ENCODE measurements at places on chromosomes 5 and 9.

- peak; percentile 81 for DNase-seq
Observed at GRCh38 chr5:36371366-36371765, 69.7 kb upstream of the RANBP3L start.

GRCh38 chr5:110072651-110073050 lies 382.9 kb downstream of the MAN2A1 start:
- DNase-seq = no peak

DNA sequence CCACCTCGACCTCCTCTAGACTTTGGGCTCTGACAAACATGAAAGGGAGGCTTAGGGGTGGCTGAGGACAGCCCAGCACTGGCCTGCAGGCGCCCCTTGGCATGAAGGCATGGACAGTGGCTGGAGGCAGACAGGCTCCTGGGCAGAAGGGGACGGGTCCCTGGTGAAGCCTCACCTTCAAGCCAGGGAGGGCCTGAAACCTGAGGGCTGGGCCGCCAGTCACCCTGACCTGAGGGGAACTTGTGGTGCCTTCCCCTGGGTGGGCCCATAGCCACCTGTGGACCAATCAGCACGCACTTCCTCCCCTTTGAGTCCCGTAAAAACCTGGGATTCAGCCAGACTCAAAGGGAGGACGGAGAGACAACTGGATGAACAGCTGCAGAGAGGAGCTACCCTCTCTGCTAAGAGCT lies 90.4 kb upstream of the PUM3 start:
- no peak for DNase-seq

DNA sequence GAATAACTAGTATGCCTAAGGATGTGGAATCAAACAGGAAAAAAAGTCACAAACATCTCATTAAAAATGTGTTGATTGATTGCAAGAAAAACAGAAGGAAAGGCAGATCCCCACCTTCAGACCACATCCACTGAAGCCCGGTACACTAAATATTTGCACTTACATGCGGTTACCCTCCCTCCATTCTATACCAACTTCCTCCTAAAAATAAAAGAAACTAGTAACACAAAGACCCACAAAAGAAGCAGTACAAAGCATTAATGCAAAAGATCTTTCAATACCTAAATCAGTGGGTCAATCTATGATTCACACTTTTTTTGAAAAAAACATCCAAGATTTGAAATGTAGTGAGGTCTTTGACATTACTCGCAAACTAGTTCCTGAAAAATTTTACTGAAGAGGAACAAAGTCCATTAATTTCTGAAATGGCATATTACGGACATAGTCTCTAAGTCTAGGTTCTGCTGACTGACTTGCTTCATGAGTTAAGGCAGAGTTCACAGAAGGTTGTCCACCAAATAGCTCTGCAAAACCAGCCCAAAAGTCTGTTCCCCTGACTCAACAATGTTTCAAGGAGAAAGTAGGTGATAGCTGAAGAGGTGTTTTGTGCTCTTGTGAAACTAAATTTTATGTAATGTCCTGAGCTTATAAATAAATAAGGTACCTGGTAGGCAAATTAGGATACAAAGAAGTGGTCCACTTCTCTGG lies 100.7 kb downstream of the PAM start:
- DNase-seq = no peak

DNA sequence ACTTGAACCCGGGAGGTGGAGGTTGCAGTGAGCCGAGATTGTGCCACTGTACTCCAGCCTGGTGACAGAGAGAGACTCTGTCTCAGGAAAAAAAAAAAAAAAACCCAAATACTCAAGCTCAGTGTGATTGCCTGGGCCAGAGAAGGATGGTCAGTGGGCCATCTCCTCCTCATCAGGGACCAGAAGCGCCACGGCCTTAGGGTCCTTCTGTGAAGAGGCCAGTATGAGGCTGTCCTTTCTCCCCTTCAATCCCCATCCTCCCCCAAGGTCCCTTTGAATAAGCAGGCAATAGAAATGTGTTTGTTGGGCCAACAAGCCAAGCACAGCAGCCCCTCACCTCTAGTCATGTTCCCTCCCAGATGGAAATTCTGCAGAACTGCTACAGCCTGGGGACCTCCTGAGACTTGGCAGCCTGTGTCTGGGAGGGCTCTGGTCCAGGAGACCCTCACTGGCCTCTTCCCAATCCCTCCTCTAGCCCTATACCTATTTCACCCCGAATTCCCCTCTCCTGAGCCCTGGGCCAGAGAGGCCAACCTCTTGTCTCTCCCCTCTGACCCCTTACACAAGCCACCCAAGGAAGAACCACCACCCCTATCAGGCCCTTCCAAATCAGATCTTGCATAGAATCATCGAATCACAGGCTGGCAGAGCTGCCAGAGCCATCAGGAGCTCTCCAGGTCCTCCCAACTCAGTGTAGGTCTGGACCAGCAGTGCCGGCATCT lies 1.0 kb downstream of the CSF1R start:
- no peak for DNase-seq

DNA sequence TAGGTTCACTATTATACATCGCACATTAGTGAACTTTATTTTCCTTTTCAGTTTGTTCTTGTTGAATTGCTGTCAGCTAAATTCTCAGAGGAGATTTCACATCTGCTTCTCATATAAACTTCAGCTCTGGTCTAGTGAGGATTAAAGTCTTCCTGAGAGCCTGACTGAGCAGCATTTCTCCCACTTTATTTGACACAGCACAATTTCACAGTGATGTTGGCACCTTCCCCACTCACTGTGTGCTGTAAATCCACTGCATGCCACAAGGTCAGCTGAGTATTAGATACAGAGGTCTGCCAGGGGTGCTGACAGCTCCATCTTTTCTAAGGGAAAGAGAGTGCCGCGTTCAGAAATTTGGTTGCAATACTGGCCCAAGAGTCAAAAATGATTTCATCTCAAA lies 567.4 kb downstream of the PRR16 start:
- DNase-seq = no peak

- DNase-seq = no peak
Observed at GRCh38 chr9:94819161-94819687, 92.7 kb downstream of the AOPEP start.

GRCh38 chr5:20300110-20300509 lies 312.1 kb upstream of the CDH18 start:
- no peak for DNase-seq

- peak; percentile 62 for DNase-seq
Observed at GRCh38 chr5:25006734-25007133, 362.0 kb upstream of the CDH10 start.

GRCh38 chr5:180140079-180140554 lies 68.6 kb upstream of the RNF130 start:
- DNase-seq = no peak

- DNase-seq = peak; percentile 88
Observed at GRCh38 chr9:81245254-81245956, 443.9 kb downstream of the TLE1 start.

- DNase-seq = no peak
Observed at GRCh38 chr9:30519756-30520155, 1864.7 kb upstream of the ACO1 start.

DNA sequence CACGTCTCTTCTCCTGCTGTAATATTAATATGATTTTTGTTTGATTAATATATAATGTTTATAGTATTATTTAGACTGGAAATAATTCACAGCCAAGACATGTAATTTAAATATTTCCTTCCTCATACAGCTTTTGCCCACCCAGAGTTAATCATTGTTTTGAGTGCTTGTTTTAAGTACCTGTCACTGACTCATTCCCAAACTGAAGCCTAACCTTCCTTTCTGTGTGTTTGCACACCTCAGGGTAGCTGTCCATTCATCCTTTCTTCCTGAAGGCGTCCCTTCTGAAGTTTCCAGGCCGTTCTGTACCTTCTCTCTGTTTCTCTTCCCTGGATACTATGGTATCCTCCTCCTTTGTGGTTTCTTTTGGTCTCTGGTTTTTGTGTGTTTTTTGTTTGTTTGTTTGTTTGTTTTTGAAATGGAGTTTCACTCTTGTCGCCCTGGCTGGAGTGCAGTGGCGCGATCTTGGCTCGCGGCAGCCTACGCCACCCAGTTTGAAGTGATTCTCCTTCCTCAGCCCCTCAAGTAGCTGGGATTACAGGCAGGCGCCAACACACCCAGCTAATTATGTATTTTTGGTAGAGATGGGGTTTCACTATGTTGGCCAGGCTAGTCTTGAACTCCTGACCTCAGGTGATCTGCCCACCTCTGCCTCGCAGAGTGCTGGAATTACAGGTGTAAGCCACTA lies 312.4 kb downstream of the DOCK8 start:
- DNase-seq = no peak

- DNase-seq = peak; percentile 76
Observed at GRCh38 chr5:174323878-174324281, 278.4 kb downstream of the NSG2 start.

DNA sequence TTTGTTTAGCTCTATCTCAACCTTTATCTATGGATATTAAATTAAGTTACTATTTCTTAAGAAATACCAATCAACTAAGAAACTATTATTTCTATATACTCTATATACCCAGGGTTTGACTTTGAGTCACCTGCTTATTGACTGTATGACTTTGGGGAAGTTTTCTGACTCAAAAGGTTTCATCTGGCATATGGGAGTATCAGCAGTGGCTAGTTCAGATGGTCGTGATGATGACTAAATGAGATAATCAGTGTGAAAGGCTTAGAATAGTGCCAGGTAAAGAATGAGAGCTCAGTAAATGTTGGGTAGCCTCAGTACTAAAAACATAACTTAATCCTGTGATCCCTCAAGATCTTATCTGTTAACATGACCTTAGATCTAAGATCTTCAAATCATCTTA lies 179.7 kb upstream of the ISL1 start:
- no peak for DNase-seq

DNA sequence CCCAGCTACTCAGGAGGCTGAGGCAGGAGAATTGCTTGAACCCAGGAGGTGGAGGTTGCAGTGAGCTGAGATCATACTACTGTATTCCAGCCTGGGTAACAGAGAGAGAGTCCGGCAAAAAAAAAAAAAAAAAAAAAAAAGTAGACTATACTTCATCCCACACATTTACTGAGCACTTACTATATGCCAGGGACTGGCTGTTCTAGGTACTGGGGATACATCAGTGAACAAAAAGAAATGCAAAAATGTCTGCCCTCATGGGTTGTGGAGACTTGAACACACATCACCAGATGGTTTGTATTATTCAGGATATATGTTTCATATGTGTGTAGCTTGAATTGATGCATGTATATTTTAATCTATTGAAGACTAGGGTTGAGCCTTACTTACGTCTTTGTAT lies 2.9 kb upstream of the LHFPL2 start:
- DNase-seq = no peak

DNA sequence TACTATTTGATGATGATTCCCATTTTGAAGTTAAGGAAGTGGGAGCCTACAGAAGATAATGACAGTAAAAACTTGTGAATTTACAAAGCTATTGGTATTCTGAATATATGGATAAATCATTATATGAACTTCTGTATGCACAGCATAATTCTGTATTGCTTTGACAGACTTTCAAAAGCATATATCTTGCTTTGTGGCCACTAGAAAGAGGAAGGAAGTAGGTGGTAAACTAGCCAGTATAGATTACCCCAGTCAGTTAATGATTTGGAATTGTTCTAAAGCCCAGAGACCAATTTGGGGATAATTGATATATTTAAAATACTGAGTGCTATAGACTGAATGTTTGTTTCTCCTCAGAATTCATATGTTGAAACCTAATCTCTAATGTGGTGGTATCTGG lies 53.0 kb downstream of the NR2F1 start:
- no peak for DNase-seq

DNA sequence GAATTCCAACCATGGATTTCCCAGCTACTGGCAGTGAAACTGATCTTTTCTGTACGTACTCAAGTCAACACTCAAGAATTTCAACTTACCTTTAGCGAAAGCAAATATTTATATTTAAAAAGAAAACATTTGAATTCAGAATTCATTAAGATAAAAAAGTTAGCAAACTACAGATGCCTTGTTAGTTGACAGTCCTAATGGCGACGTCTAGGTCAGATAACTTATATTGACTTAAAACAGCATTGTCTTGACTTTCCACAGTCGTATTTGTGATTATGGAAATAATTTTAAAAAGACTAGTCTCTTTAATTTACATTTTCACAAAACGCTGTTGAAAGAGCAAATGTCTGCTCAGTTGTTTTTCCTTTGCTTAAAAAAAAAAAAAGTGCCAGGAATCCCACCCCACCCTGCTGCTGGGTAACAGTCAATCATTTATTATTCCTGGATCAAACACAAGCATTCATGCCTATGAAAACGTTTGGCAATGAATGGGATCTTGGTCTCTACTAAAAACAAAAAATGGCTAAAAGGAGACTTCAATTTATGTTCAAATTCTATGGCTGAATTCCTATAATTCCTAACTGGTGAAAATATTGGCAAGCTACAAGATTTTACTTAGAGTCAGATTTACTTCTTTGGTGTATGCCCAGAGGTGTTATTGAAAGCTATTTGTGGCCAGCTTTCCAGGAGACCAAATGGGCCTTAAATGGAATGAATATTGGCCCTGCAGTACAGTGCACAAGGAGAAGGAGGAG lies 22.0 kb downstream of the OR2S2 start:
- no peak for DNase-seq

DNA sequence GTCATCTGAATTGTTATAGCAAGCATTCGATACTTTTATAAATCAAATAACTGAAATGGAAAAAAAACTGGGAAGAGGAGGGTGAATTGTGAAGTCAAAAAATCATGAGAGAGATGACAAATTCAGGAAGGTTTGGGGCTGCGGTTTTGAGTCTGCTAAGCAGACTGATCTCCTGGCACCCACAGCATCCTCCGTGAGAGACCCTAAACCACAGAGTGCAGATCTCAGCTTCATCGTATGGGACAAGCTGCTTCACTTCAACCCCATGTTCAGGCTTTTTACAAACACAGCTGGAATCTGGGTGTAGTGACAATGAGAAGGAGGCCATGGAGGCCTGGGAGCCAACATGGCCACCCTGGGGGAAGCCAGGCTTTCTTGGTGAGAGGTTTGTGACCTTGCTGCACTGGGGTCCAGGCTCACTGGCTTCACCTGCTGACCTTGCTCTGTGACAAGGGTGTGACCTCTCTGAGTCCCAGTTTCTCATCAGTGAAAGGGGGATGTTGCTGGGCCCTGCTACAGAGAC lies 19.4 kb downstream of the USP20 start:
- no peak for DNase-seq

GRCh38 chr5:61931236-61931635 lies 374.8 kb upstream of the KIF2A start:
- DNase-seq = no peak

- DNase-seq = peak; percentile 23
Observed at GRCh38 chr9:119005162-119005561, 364.1 kb downstream of the BRINP1 start.

GRCh38 chr5:66339896-66340295 lies 195.8 kb downstream of the SREK1 start:
- DNase-seq = no peak

DNA sequence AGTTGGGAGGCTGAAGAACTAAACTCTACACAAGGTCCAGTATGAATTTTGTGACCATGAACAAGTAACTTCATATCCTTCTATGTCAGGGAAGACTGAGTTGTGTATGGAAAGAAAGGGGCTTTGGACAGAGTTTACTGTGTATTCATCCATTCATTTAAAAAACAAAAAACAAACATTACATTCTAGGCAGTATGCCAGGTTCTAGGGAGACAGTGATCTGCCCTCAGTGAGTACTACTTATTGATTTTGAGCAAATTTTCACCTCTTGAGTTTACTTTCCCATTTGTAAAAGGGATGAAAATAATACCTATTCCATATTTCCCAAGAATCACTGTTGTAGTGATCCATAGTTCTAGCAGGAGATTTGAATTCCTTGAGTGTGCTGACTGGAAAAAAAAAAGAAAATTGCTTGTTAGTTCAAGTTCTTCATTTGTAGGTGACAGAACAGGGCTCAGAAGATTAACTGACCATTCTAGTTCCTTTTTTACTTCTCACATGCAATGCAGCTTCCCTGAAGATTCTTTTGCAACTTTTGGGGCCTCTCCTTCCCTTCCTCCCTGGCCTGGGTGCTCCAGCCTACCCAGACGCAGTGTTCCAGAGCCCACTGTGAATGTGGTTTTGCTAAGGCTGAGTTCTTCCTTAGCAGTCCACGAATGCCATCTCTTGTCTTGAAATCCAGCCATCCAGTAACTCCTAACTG lies 2.6 kb upstream of the GAPVD1 start:
- DNase-seq = no peak
